Suppressor macrophage (primary cell): ENCODE measurements at places on chromosomes 4 and X.

GRCh38 chr4:1331591-1332353, 15.2 kb upstream of the UVSSA start:
- no peak for DNase-seq

- no peak for DNase-seq
Observed at GRCh38 chr4:789571-790465, 36.1 kb downstream of the CPLX1 start.

- no peak for DNase-seq
Observed at GRCh38 chr4:158998624-158999023, 104.3 kb upstream of the RAPGEF2 start.

- DNase-seq: peak; percentile 87
Observed at GRCh38 chr4:36243355-36244256, 708 bp downstream of the ARAP2 start.

- DNase-seq: no peak
Observed at GRCh38 chr4:29852537-29852936, 867.6 kb upstream of the PCDH7 start.

DNA sequence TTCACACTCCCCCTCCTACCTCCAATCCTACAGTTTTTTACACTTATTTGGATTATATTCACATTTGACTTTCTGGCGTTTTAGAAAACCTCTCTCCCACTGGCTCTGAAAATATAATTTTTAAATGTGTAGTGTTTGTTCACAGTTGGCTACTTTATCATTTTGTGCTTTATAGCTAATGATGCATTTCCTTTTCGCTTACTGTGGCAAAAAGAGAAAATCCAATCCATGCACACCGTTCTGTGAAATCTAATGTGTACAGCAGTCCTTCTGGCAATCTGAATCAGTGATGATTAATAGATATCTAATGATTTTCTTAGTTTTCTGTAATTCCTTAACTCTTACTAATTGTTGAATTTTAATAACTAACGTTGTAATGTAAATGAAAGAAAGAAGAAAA, 271.5 kb downstream of the ARAP2 start:
- DNase-seq: no peak

DNA sequence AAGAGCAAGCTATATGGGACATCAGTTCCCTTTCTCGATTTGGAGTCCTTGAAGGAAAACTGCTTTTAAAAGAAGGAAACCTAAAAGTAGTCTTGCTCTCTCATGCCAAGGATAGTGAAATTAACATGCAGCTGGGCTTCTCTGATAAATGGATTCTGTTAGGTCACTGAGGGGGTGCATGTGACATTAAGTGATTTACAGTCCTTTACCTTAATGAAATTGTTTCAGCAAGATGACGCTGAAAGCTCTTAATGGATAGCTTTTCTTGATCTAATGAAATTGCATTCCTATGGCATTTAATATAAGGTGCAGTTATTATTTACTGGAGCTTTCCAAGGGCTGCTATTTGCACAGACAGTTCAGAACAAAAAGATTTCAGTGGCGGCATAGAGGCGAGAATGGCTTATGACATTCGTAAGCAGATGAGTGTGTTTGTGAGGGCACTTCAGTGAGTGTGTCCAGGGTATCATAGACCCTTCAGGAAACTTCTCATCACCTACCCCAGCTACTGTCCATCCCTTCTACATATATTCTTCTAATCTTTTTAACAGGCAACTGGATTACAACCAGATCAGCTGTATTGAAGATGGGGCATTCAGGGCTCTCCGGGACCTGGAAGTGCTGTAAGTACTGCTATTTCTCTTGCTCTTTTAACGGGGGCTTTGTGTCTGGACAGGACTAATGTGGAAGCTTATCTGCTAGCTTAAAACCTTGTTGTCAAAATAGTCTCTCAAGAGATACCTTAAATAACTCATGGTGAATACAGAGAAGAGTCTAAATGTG, 219.9 kb upstream of the PACRGL start:
- DNase-seq: no peak
